Activated CD8-positive, alpha-beta memory T cell treated with anti-CD3 and anti-CD28 coated beads for 1 hour (primary cell): ENCODE measurements at places on chromosomes 7 and 10.

- DNase-seq: no peak
These were observed 93.0 kb downstream of the DYNC2I1 start for GRCh38 chr7:158949359-158949758.

GRCh38 chr10:24259365-24260130, 50.6 kb downstream of the KIAA1217 start:
- DNase-seq: no peak

- DNase-seq: no peak
These were observed 5.7 kb downstream of the CYP2E1 start for GRCh38 chr10:133532871-133533270.

- DNase-seq: no peak
These were observed 70.5 kb upstream of the PRKCQ start for GRCh38 chr10:6650586-6650985.

- no peak for DNase-seq
These were observed 28.8 kb upstream of the ZNF488 start for GRCh38 chr10:47412869-47413268.

DNA sequence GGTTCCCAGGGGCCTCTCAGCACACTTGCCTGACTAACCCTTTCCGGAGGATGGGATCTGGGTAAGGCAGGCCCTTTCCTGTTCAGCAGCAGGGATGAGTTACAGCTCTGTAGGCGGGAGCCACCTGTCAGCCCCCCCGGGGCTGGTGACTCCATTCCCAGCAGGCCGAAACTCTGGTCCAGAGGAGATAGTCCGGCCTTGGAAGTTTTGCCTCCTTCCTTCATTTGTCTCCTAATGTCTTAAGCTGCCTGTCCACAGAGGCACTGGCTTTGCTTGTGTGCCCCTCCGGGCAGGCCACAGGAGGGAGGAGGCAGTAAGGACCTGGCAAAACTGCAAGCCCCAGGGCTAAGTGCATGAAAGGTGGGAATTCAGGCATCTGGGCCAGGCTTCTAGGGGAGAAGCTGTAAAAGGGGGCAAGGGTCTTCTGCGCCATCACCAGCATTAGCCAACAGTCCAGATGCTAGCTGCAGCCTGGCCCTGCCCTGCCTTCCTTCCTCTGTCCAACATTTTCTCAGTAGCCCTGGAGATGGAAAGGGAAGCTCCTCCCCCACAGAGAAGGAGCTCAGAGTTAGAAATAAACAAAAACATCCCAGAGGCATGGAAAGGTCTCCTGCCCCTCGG, 1.2 kb downstream of the ADIRF start:
- no peak for DNase-seq

- DNase-seq: no peak
These were observed 11.2 kb downstream of the YKT6 start for GRCh38 chr7:44212018-44212417.

- no peak for DNase-seq
These were observed 2.5 kb upstream of the LFNG start for GRCh38 chr7:2517026-2517425.

GRCh38 chr10:116263870-116264655, 8.9 kb downstream of the GFRA1 start:
- DNase-seq: no peak

DNA sequence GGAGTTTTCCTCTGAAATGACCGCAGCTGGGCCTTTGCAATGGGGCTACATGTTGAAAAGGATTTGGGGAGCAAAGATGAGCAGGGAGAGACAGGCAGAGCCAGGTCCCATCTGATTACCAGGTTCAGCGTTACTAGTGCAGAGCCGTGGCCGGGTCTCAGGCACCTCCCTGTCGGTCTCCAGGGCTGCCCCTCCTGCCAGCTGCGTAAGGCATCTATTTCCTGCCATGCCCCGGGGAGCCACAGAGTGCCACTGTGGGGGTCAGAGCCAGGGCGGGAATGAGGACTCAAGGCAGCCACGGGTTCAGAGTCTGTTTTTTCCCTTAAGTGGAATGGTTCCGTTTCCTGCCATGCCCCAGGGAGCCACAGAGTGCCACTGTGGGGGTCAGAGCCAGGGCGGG, 382.6 kb upstream of the SHH start:
- DNase-seq: no peak

- peak; percentile 24 for DNase-seq
These were observed 139.2 kb downstream of the ETV1 start for GRCh38 chr7:13850185-13850752.

DNA sequence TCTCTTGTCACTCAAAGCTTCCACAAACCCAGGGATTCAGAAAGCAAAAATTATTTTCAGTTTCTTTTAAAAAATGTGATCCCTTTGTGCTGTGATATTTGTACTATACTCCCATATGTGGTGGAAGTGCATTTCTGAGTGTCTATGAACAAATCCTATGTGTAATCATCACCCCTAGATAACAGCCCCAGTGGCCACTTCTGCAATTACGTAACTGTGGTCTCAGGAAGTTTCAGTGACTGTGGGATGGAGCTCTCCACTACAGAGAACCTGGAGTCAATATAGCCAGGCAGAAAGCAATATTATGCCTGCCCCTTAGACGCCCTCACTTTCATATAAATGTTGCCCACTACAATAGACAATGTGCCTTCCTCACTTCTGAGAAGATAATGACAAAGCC, 1101.7 kb upstream of the GHITM start:
- DNase-seq: no peak

GRCh38 chr7:32219416-32219815, 149.2 kb upstream of the PDE1C start:
- DNase-seq: no peak

- no peak for DNase-seq
These were observed 355.1 kb downstream of the GALNT17 start for GRCh38 chr7:71486856-71487628.

- DNase-seq: no peak
These were observed 161.0 kb downstream of the ST7 start for GRCh38 chr7:117114272-117114671.

- DNase-seq: no peak
These were observed 48.1 kb downstream of the CHST15 start for GRCh38 chr10:124045276-124045675.

GRCh38 chr10:17383801-17384555, 70.4 kb downstream of the ST8SIA6 start:
- no peak for DNase-seq

GRCh38 chr7:116169060-116169459, 41.3 kb upstream of the TES start:
- no peak for DNase-seq

GRCh38 chr7:142130267-142130666, 18.7 kb downstream of the MGAM2 start:
- no peak for DNase-seq

GRCh38 chr10:49174261-49174925, 13.8 kb downstream of the TMEM273 start:
- DNase-seq: no peak

- DNase-seq: no peak
These were observed 482.6 kb downstream of the DNAJB6 start for GRCh38 chr7:157819455-157819807.

GRCh38 chr7:130139193-130139960, 65.8 kb downstream of the TMEM209 start:
- no peak for DNase-seq

GRCh38 chr7:34900891-34901513, 136.3 kb downstream of the DPY19L1 start:
- DNase-seq: no peak

GRCh38 chr10:97640868-97641811, 669 bp downstream of the PI4K2A start:
- DNase-seq: no peak

GRCh38 chr7:12722636-12723605, 35.5 kb downstream of the ARL4A start:
- no peak for DNase-seq

- no peak for DNase-seq
These were observed 213.6 kb downstream of the DIP2C start for GRCh38 chr10:475709-476454.

GRCh38 chr10:84534168-84534567, 205.8 kb downstream of the CCSER2 start:
- DNase-seq: no peak

DNA sequence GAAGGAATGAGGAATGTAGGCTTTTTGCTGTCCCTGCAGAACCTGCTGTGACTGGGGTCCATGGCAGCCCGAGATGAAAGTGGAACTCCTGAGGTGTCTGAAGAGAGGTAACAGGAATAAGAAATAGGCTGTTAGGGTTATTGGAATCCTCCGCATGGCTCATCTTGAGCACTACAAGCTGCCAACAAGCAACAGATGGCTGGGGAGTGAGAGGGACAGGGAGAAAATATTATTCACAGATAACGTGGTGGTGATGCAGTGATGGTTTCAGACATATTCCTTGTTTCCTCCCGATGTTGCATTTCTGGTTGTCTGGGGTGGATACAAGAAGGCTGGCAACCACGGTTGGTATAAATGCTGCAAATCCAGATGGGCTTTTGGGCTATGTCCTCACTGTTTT, 46.1 kb downstream of the AP3M1 start:
- DNase-seq: no peak

GRCh38 chr7:94973844-94974243, 66.5 kb downstream of the PPP1R9A start:
- no peak for DNase-seq

GRCh38 chr7:151174246-151175046, 7.0 kb upstream of the GBX1 start:
- no peak for DNase-seq

DNA sequence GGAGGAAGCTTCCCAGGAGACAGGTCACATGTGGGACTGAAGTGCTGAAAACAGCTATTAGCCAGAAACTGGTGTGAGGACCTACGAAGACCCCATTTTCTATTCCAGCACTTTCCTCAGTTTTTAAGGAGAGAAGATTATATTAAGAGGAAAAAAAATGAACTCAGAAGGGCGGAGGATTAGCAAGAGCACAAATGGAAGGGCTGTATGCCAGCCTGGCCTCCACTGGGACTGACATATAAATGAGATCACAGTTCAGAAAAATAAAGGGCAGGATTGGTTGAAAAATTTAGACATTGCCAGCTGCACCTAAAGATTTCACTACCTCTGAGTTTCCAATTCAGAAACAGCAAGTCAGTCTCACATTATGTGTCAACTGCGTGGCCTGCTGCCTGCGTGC, 53.0 kb downstream of the GSDME start:
- DNase-seq: no peak

DNA sequence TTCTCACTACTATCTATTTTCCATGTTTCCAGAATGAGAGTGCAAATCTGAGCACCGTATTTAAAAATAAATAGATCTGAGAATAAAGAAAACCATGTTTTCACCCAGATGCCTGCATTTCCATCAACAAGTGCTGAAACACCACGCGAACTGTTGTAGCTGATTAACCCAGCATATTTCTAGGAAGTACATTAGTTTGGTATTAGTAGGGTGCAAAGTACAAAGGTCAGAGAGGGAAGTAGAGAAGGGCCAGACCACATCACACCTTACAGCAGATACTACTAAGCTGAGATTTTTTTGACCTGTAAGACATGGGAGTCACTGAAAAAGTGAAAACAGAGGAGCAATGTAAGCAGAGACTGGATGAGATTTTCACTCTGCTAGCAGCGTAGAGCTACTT, 181.3 kb downstream of the IMMP2L start:
- DNase-seq: no peak

- no peak for DNase-seq
These were observed 277.6 kb downstream of the REEP3 start for GRCh38 chr10:63798599-63799498.

GRCh38 chr10:86139066-86139657, 227.4 kb downstream of the GRID1 start:
- DNase-seq: no peak

GRCh38 chr10:21171197-21171935, 274.3 kb upstream of the NEBL start:
- no peak for DNase-seq

- no peak for DNase-seq
These were observed 94.4 kb upstream of the SEMA3C start for GRCh38 chr7:81013083-81013817.

DNA sequence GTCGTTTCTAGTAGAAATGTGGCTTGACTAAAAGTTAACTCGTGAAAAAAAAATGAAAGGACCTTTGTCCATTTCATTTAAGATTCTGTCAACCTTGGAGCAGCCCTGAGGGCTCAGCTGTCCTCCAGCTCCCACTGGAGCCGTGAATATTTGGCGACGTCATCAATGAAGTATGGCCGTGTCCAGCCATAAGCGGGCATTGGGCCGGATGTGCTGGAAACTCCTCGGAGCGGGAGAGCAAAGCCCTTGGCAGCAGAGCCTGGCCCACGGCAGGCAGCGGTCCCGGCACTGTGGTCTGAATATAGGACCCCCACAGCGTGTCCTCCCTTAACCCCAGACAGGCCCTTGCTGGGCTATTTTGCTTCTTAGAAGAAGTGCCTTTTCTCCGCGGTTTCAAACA, 50.0 kb downstream of the JAKMIP3 start:
- no peak for DNase-seq

DNA sequence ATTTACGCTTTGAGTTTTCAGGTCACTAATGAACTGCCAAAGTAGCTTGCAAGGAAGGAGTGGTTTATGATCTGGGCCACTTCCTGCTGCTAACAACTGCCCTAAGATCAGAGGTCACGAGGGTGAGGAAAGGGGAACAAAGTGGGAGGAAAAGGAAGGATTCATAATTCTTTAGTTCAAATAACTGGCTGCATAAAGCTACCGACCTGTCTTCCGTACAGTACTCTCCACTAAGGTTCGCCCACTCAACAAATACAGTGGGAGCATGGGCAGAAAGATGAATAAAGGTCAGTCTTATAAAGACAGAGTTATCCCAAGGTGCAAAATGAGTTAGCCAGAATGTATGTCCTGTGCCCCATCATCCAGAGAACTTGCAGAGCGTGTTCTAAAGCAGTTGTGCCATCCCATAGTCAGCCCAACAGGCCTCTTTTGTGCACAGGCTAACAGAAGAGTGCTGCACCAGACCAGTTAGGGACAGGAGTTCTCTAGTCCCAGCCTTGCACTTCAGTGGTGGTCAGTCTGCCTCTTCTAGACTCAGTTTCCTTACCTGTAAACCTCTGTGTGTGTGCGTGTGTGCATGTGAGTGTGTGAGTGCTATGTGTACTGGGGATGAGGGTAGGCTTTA, 65.9 kb downstream of the CREB3L2 start:
- no peak for DNase-seq

GRCh38 chr7:142185801-142186200, 72.1 kb downstream of the PRSS58 start:
- no peak for DNase-seq

GRCh38 chr10:117096599-117097201, 41.4 kb downstream of the VAX1 start:
- DNase-seq: no peak
